ENCODE measurements at places on chromosomes 5 and 9. TPM values are rescaled to one million over a fixed set of nuclear protein-coding genes. Genes with fewer than 3 reads are reported as not detected.

The TRIM7 gene
- 42.6 TPM for total RNA-seq

- no peak for DNase-seq
Measured at GRCh38 chr9:99576002-99576401, 245.7 kb upstream of the NR4A3 start.

DNA sequence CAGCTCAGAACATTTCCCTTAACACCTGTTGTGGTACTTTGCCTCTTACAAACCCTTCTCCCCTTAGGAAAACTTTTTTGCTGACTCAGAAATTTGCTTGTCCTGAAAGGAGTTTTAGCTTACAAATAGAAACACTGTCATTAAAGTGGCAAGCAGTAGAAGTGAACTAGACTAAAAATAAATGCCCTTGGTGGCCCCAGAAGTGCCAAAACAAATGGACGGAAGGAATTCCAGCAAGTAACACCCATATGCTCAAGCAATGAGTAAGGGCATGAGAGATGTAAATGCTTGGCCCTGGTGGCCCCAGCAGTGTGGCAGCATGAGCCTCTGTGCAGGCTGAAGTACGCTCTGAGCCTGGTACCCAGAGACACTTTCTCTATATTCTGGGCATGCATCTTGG, 8.6 kb downstream of the VLDLR start:
- DNase-seq: no peak

GRCh38 chr5:73506459-73506955, 8.3 kb downstream of the BTF3 start:
- DNase-seq: no peak

The FBXL7 gene
- total RNA-seq: 3.0 TPM

DNA sequence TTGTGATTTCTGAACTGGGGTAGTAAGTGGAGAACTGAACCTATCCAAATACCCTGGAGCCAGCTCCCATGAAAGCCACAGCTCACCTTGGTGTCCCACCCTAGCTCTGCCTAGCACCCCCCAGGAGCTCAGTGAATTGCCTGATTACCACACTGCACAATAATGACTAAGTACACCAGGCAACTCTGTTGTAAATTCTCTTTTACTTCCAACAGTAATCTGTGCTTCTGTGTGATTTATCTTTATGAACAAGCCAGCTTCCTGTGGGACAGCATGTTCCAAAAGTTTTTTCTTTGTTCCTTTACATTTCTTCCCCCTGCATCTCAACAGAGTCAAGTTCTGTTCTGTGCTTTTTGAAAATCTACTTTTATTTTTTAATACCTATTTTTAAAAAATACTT, 22.1 kb upstream of the GRPEL2 start:
- DNase-seq: no peak

The TMEM174 gene
- not detected for total RNA-seq

The BRINP1 gene
- total RNA-seq: not detected

DNA sequence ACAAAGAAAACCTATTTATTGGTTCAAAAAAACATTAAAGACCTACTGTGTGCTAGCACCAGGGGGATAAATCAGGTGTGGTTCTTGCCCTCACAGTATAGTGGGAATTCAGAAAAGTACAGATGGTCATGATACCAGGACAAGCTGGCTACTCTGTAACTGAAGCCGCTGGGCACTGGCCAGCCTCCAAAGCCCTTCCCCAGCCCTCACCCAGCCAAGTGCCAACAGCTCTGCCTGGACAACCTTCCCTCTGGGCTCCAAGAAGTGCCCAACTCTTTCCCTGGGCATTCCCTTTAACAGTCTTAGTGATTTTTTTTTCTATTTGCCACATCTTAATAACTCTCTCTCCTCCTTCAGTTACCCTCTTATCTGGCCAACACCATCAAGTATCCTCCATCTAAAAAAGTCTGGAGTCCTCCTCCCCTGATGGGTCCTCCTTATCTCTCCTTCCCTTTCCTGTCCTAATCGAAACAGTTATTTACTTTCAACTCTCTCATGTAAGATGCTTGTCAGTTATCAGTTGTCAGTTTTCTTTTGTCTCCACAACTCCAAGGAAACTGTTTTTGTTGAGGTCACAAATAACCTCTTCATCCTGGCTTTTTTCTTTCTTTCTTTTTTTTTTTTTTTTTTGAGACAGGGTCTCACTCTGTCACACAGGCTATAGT, 13.3 kb upstream of the SEPTIN8 start:
- DNase-seq: no peak

DNA sequence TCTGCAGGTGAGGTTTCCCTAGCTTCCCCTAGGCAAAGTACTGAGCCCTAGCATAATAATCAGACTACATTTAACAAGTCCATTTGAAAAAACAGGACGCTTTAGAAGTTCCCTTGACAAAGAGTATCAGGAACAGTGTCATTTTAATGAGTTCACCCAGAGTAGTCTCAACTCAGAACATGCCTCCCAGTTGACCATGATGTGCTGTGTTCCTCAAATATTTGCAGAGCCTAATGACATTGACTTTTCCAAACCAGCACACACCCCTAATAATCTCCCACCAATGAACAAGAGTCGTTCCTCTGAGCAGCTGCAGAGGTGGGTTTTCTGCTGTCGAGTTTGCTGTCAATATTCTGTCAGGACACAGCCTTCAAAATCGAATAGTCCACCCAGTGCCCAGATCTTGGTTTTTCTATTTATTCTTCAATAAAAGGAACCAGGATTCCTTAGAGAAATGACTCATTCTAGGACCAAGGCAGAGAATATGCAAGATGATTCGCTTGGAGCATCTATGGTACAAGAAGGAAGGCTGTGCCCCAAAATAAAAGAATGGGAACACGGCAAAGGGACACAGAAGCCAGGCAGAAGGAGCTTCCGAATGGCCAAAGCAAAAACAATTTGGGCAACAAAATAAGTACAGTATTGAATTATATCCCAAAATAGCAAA, 57.6 kb downstream of the OTULIN start:
- no peak for DNase-seq

The F2RL2 gene
- total RNA-seq: not detected

- DNase-seq: no peak
Measured at GRCh38 chr5:116482394-116482793, 92.2 kb downstream of the SEMA6A start.

GRCh38 chr9:83061990-83062650, 822 bp downstream of the RASEF start:
- no peak for DNase-seq

The PTGDS gene
- total RNA-seq: 77.3 TPM

GRCh38 chr5:149027636-149028035, 35.2 kb downstream of the SH3TC2 start:
- DNase-seq: no peak

The ECSCR gene
- total RNA-seq: 16.2 TPM

The TNFSF8 gene
- total RNA-seq: 0.45 TPM

DNA sequence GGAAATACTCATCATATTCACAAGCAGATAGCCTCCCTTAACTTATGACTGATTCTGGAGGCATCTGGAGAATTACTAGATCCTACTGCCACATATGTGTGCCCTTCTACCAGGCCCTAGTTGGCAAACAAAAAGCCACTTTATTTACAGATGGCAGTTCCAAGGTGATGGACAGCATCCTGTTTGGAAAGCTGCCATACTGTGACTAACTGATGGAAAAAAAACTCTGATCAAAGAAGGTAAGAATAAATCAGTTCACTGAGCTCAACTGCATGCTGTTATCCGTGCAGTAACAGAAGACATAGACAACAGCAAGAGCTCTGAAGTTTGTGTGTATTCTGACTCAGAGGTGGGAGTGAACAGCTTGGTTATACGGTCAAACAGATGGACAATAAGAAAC, 279.8 kb upstream of the POU5F2 start:
- DNase-seq: no peak

The ZBTB43 gene
- total RNA-seq: 57.4 TPM

The APBA1 gene
- total RNA-seq: 0.81 TPM

The STKLD1 gene
- total RNA-seq: 0.61 TPM

GRCh38 chr5:172089298-172090117, 83.1 kb upstream of the FBXW11 start:
- DNase-seq: no peak

The PCDHGA7 gene
- 0.99 TPM for total RNA-seq

DNA sequence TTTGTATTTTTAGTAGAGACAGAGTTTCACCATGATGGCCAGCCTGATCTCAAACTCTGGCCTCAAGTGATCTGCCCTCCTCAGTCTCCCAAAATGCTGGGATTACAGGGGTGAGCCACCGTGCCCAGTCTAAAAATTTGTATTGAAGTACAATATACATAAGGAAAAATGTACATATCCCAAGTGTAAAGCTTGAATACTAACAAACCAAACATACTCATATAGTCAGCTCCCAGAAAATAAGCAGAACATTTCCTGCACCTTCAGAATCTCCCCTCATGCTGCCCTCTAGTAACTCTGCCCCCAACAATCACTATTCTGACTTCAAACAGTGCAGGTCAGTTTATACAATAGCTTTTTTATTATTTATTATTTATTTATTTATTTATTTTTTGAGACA, 1.6 kb upstream of the NOL6 start:
- no peak for DNase-seq

The INIP gene
- total RNA-seq: 8.1 TPM

DNA sequence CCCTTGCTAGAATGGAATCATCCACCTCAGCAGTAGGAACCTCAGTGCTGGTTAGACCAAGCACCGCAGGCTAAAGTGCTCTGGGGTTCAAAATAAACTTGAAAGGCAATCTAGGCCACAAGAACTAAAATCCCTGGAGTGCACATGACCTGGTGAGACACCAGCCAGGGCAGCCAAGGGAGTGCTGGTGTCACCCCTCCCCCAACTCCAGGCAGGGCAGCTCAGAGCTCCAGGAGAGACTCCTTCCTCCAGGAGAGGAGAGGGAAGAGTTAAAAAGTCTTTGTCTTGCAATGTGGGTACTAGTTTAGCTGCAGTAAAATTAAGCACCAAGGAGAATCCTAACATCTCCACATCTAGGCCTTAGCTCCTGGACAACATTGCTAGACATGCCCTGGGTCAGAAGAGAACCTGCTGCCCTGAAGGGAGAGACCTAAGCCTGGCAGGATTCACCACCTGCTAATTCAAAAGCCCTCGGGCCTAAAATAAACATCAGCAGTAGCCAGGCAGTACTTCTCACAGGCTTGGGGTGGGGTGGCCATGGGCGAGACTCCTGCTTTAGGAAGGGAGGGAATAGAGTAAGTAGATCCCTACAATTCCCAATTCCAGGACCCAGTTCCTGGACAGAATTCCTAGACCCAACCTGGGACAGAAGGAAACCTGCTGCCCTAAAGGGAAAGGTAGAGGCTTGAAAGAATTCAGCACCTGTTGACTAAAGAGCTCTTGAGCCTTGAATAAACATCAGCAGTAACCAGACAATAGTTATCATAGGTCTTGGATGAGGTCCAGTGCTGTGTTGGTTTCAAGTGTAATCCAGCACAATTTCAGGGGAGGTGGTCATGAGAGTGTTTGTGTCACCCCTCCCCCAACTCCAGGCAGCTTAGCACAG, 25.8 kb downstream of the UGT3A2 start:
- no peak for DNase-seq

GRCh38 chr5:36153298-36153677, 1.4 kb downstream of the SKP2 start:
- no peak for DNase-seq

DNA sequence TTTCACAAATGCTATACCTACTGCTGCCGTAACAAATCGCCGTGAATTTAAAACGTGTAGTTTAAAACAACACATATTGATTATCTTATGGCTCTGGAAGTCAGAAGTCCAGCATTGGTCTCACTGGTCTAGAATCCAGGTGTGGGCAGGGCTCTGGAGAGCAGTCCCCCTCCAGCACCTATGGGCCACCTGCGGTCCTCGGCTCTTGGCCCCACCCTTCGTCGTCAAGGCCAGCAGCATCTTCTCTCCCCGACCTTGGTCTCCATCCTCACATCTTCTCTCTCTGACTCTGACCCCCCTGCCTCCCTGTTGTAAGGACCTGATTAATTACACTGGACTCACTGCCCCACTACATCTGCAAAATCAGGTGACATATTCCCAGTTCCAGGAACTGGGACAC, 106.4 kb upstream of the COL5A1 start:
- no peak for DNase-seq

The IFNA21 gene
- total RNA-seq: not detected

- DNase-seq: no peak
Measured at GRCh38 chr5:123802298-123802951, 290.4 kb downstream of the CSNK1G3 start.

Data from psoas muscle (tissue), 8 donors.